ENCODE measurements at places on chromosomes 6 and 20.

- no peak for DNase-seq
Measured at GRCh38 chr20:833121-833449, 430 bp upstream of the FAM110A start.

- no peak for DNase-seq
Measured at GRCh38 chr6:9461188-9461587, 953.7 kb downstream of the TFAP2A start.

- DNase-seq = peak; percentile 56
Measured at GRCh38 chr20:59835448-59836395, 97.7 kb downstream of the SYCP2 start.

GRCh38 chr6:148565930-148566663 is 180.7 kb upstream of the UST start:
- no peak for DNase-seq

GRCh38 chr6:157893238-157893637 is 70.2 kb downstream of the SNX9 start:
- no peak for DNase-seq

DNA sequence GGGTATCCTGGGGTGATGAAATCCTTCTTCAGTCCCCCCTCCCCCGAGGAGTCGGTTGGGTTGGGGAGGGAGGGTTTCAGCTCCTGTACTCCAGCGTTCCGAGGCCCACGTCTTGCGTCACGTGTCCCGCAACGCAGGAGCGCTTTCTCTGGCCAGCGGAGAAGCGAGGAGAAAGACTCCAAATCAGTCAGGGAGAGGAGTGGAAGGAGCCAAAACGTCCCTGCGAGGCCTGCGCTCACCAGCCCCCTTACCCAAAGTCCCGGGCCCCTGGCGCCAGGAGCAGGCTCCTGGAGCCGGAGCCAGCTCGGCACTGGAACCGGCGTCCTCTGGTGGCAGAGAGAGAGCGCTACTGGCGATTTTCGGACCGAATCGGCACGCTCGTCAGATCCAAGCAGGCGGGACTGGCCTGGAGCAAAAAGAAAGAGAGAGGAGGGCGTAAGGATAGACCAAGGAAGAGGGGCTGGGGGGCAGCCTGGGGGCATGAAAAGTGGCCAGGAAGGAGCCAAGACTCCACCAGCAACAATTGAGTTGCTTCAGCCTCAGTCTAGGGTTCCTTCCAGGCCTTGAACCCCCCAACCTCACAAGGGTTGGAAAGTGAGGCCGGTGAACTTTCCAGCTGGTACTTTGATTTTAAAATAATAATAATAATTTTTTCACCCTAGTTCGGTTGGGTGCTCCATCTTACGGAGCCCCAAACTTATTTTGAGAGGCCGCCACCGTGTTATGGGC is at the start of gene GNAS:
Gene GNAS, plus strand, starts transcription at position 174 of the 729 bp plus-strand sequence.
- DNase-seq = no peak

DNA sequence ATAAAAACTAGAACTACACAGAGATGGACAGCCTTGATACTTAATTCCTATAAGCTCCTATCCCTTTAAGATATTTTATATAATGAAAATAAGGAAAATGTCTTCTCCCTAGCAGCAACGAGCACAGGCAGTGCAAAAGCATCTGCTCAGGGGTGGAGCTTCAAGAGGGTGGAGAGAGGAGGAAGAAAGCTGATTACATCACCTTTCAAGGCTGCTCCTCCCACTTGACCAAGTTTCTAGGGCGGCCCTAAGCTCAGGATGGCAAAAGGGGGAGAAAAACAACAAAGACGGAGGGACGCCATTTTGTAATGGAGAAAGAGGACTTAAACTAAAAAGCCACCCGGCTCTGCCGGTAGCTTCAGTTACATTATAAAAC is 2.2 kb downstream of the PPP1R10 start:
- peak; percentile 98 for DNase-seq

- DNase-seq = no peak
Measured at GRCh38 chr6:42400061-42400760, 51.5 kb downstream of the TRERF1 start.

DNA sequence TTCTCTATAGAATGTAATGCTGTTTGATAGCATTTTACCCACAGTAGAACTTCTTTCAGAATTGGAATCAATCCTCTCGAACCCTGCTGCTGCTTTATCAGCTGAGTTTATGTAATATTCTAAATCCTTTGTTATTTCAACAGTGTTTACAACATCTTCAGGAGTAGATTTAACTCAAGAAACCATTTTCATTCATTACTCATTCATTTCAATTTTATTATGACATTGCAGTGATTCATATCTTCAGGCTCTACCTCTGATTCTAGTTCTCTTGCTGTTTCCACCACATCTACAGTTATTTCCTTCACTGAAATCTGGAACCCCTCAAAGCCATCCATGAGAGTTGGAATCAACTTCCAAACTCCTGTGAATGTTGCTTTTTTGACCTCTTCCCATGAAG is 93.7 kb downstream of the ZFAND3 start:
- DNase-seq = no peak

DNA sequence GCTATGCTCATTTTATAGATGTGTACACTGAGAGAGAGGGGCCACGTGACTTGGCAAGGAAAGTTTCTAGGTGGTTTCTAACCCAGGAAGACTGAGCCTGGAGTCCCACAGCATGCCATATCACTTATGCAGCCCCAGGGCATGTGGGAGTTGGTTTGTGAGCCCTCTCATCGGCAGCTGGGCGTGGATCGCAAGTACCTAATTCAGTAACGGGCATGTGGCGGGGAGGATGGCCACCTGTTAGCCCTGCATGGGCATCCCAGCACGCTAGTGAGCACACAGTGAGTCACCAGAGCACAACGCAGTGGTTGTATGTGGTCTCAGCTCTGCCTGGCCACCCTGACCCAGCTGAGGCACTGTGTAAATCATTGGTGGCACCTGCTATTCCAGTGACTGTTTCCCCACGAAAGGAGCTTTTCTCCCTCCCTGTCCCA is 88.3 kb downstream of the NINL start:
- DNase-seq = no peak

- no peak for DNase-seq
Measured at GRCh38 chr6:21003780-21004541, 469.7 kb downstream of the CDKAL1 start.

GRCh38 chr6:93580446-93580845 is 161.1 kb upstream of the EPHA7 start:
- no peak for DNase-seq

- no peak for DNase-seq
Measured at GRCh38 chr6:97656236-97656635, 373.2 kb upstream of the MMS22L start.

- no peak for DNase-seq
Measured at GRCh38 chr20:62216636-62217566, 3.2 kb downstream of the HRH3 start.

DNA sequence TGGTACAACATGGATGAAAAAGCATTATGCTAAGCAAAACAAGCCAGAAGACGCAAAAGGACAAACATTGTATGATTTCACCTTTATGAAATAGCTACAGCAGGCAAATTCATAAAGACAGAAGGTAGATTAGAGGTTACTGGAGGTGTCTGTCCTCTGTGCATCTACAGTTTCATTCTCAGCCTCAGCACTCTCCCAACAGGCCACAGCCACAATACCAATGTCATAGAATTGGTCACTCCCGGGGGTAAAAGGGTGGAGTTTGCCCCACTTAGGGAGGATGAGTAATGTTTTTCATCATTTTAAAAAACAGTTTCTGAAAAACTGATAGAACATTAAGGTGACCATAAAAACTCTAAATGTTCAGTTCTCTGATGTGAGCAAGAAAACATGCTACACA is 17.2 kb upstream of the TMX4 start:
- DNase-seq = no peak

GRCh38 chr6:111358454-111358853 is 124.6 kb downstream of the REV3L start:
- no peak for DNase-seq

DNA sequence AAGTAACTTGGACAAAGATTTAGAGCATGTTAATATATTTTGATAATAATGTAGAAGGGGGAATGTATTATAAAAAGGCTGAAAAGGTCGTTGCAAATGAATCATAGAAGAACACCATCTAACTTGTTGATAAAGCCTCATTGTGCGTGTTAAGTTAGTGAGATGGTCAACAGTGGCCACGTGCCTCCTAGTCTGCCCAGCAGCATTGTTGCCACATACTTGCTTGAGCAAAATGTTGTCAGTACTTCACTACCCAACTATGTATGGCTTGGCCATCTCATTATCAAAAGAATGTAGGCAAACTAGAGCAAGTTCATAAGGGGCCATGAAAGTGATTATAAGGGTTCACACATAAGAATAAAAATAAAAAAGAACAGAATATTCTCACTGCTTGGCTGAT is 84.6 kb downstream of the PHACTR1 start:
- DNase-seq = no peak

- DNase-seq = no peak
Measured at GRCh38 chr6:124868481-124868880, 93.8 kb upstream of the RNF217 start.

DNA sequence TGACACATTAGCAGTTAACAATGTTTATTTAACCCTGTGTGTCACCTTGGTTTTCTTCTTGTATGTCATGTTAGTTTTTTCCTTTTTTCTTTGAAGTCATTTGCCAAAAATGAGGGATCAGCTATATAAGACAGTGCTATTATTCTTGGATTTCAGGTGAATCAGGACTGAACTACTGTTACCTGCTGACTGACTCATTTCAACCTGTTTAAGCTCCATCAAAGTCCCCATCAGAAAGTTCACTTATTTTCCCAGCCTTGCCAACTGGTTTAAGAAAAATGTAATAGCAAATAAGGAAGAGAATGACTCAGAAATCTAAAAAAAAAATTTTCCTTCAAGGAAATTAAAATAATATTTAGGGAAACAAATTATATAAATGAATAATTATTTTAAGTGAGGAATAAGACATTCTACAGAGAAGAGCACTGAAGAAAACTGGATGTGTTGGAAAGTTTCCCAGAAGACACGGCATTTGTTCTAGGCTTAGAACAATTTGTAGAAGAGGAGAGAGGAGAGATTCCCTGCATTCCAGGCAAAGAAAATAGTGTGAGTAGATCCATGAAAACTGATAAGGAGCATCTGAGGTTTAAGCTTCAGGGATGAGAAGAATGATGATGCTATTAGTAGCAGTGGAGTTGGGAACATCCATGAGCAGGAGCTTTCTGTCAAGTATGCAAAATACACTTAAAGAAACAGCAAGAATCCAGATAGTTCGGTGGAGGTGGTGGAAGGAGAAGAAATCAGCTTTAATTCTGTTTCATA is 84.9 kb upstream of the SIM1 start:
- no peak for DNase-seq

DNA sequence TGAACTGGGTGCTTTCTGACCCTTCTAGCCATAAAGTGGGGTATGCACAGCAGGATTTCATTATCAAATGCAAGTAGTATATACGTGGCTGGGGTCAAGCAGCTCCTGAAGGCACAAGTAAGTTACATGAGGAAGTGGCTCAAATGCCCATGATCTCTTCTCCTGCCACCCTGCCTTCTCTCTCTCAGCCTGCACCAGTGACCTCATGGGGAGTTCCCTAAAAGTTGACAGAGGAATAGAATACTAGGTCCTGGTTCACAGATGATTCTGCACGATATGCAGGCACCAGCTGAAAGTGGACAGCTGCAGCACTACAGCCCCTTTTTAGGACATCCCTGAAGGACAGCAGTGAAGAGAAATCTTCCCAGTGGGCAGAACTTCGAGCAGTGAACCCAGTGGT is 282.0 kb downstream of the BCKDHB start:
- no peak for DNase-seq

DNA sequence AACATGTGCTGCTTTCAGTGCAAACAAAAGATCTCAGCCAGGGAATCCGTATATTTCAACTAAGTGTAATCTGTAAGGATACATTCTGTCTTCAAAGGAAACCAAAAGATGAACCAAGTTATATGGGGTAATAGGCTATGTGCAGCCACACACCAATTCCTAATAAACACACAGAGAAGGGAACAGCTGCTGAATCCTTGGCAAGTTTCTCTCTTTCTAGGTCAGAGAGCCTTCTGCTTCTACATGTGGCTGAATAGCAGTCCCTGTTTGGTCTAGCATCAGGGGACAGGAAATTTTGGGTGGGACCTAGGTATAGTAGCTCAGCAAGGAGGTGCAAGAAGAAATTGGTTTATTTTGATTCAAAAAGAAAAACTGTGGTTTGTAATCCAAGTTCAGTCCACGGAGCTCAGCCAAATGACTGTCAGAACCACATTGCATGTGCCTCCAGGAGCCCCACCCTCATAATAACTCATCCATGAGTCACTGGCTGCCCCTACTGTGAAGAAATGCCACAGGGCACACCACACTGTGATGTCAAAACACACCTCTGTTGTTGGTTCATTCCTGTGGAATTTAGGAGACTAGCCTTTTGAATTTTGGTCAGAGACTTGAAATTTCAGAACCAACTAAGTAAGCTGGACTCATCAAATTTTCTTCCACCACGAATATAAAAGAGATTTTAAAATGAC is 21.1 kb downstream of the SPTLC3 start:
- DNase-seq = no peak

DNA sequence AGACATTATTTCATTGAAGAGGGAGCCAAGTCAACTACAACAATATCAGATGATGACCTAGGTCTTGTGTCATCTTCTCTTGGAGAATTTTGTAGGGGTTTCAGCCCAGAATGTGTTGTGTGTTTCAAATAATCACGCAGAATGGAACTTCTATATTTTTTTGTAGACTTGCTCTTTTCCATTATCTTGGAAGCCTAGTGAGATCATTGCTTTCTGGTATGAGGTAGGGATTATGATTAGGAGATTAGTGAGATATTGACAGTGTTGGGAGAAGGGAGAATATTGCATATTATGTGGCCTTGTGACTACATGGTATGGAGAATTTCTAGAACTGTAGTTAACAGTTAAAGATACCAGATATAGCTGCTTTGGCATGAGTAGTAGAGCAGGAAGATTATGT is 423.6 kb upstream of the PLCB4 start:
- no peak for DNase-seq

- DNase-seq = no peak
Measured at GRCh38 chr20:57964011-57964862, 254.4 kb upstream of the PMEPA1 start.

- no peak for DNase-seq
Measured at GRCh38 chr6:47630587-47630986, 67.8 kb upstream of the ADGRF4 start.

GRCh38 chr20:56859801-56860261 is 230.7 kb downstream of the TFAP2C start:
- DNase-seq = peak; percentile 31

DNA sequence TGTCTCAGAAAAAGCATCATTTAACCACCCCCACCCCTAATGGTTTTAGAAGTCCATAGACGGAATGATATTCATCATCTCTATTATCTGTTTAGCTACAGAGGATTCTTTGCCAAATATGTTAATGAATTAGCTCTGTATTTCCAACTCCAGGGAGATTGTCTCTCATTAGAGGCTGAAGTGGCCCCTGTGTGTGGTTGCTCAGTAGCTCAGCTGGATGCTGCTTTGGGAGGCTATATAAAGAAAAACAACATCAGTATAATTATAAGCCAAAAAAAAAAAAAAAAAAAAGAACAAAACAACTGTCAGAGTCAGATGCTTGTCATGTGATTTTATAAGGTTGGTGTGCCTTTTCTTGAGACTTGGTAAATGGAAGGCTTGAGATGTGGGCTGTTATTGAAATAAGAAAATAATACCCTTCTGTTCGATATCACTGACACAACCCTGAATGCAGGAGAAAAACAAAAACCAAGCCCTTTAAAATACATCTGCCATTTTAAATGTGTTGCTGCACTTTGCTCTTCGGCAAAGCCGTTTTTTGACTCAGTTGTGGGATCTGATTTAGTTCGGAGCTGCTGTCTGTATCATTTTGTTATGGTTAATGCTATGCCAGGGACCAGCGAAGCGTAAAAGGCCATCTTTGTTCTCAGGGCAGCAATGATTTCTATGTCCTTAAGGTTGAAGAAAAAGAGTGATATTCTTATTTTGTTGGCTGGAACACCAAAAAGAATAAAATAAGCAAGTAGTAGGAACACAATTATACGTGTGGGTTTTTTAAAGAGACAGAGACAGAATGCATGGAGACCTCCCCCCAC is 422.6 kb downstream of the QKI start:
- DNase-seq = no peak

Measured in right renal pelvis (tissue), 4 donors.